Transverse colon (tissue), 4 donors: ENCODE measurements at places on chromosomes 7 and 10. TPM values are rescaled to one million over a fixed set of nuclear protein-coding genes. Genes with fewer than 3 reads are reported as not detected.
A peak's percentile ranks its signal among the peaks of the same experiment; 100 is the strongest.

The CACNA2D1 gene
- total RNA-seq: 28.1 TPM

The IL6 gene
- 0.82 TPM for total RNA-seq

- H3K4me3 ChIP-seq: no peak overlapping the region
- peaks cover 58% of the 10 kb centered on the region for H3K4me1 ChIP-seq
- H3K27me3 ChIP-seq: no peaks in the 10 kb centered on the region
- H3K27ac ChIP-seq: no peak overlapping the region
- no peaks in the 10 kb centered on the region for H3K36me3 ChIP-seq
Measured at GRCh38 chr7:39958038-39958437, 8.0 kb downstream of the CDK13 start.

DNA sequence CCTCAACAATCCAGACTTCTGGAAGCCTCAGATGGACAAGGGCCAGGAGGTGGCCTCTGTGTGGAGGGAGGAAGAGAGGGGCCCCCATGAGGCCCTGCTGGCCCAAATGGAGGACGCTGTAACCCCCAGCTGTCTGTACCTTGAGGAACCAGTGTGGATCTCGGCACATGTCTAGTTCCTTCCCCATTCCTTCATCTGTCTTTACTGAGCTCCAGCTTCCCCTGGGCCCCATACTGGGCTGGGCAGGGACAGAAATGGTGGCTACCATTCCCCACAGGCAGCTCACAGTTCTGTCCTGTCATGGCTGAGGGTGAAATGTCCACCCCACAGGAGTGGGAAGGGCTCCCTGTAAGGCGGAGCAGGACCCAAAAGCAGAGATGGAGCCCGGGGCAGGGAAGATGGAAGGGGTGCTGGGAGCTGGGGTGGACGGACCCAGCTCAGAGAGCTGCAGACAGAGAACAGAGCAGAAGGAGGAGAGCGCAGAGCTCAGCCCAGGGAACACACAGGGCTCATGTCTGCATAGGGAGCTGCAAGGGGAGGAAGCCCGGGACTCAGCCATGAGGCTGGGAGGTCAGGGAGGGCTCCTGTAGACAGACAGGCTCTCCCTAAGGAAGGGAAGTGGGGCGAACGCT is 22.8 kb downstream of the ANTXRL start:
- no peaks in the 10 kb centered on the region for H3K27me3 ChIP-seq
- peak; percentile 3 for DNase-seq
- no peak overlapping the region for H3K4me3 ChIP-seq
- no peaks in the 10 kb centered on the region for H3K36me3 ChIP-seq
- no peak overlapping the region for H3K27ac ChIP-seq
- H3K4me1 ChIP-seq: no peaks in the 10 kb centered on the region

DNA sequence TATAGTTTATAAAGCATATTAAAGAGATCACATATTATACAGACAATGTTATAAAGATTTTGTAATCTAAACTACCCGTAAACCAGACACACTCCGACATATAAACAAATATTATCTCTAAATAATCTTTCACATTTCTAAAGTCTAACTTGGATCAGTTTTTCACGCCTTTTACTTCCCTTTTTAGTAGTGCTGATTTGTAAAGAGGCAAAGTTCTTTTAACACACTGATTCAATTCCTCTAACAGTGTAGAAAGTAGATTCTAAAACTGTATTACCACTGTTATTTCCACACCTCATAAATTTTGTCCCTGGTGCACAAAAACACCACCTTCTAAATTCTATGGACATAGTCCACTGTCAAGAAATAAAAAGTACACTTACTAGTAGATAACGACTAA is 230.9 kb downstream of the DOCK4 start:
- H3K4me1 ChIP-seq: no peaks in the 10 kb centered on the region
- no peaks in the 10 kb centered on the region for H3K27me3 ChIP-seq
- DNase-seq: no peak
- H3K4me3 ChIP-seq: no peak overlapping the region

DNA sequence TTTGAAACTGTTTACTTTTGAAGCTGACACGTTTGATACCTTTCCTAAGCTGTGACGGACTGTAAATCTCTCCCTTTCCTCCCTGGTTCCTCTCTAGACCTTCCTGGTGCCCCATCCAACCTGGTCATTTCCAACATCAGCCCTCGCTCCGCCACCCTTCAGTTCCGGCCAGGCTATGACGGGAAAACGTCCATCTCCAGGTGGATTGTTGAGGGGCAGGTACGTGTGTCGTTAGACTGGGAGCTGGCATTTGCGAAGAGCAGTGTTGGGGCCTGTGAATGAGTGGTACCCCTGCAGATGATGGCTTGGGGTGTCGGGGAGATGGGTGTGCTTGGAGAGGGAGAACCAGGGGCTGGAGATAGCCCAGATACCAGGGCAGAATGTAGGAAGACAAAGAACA is 602.7 kb upstream of the FOXK1 start:
- no peak for DNase-seq
- no peak overlapping the region for H3K4me3 ChIP-seq
- no peak overlapping the region for H3K27ac ChIP-seq
- no peaks in the 10 kb centered on the region for H3K27me3 ChIP-seq

- no peak overlapping the region for H3K4me3 ChIP-seq
- H3K27ac ChIP-seq: no peak overlapping the region
- DNase-seq: no peak
- H3K27me3 ChIP-seq: no peaks in the 10 kb centered on the region
Measured at GRCh38 chr7:138665669-138666140, 35.5 kb downstream of the SVOPL start.

DNA sequence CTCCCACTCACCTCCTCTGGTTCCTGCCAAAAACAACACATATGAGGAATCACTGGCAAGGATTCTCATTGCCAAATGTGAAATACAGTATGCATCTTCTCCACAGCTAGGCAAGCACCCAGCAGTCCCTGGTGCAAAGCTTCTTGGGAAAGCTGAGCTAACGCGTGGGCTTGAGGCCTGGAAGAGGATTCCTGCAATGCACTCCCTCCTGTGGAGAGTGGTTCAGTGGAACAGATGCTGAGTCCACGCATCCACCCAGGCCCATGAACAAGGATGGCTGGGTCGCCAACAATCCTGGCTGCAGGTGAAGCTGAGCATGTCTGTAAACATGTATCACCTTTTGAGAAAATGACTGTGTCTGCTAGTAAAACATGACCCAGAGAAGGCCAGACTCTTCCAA is 113.2 kb upstream of the CHST15 start:
- DNase-seq: no peak
- H3K4me3 ChIP-seq: no peak overlapping the region
- H3K27me3 ChIP-seq: no peaks in the 10 kb centered on the region
- H3K4me1 ChIP-seq: no peaks in the 10 kb centered on the region
- H3K36me3 ChIP-seq: no peaks in the 10 kb centered on the region

DNA sequence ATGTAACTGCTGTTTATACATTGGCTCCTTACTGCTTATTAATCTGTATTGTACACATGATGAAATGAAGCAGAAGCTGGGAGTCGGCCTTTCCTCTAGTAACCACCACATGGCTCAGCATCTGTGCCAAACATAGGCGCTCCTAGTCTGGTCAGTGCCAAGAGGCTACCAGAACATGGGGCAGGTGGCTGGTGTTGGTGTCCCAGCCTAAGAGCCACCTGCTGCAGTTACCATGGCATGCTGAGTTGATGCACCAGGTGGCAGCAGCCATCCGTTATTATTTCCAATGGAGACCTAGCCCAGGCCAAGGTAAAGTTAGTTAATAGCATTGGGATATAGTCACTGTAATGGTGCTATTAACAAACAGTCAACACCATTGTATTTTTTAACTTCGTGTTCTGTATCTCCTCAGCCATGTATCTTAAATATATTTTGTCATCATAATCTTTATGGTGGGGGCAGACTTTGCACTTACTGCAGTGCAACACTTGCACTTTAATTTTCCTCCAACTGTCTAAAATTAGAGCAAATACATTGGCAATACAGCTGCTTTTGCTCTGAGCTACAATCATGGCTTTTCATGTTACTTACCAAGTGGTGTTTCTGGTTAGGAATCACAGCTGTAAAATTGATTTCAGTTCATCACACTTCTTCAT is 33.1 kb downstream of the HBP1 start:
- DNase-seq: peak; percentile 19
- H3K27ac ChIP-seq: no peak overlapping the region
- peaks cover 51% of the 10 kb centered on the region for H3K36me3 ChIP-seq
- no peaks in the 10 kb centered on the region for H3K4me1 ChIP-seq

- H3K27me3 ChIP-seq: no peaks in the 10 kb centered on the region
- no peak overlapping the region for H3K27ac ChIP-seq
- H3K4me3 ChIP-seq: no peak overlapping the region
- H3K4me1 ChIP-seq: no peaks in the 10 kb centered on the region
Measured at GRCh38 chr7:55439627-55440026, 74.5 kb downstream of the LANCL2 start.

GRCh38 chr10:49837051-49837478 is 74.9 kb upstream of the OGDHL start:
- H3K27me3 ChIP-seq: no peaks in the 10 kb centered on the region
- peaks cover 34% of the 10 kb centered on the region for H3K36me3 ChIP-seq
- H3K4me3 ChIP-seq: no peak overlapping the region
- H3K27ac ChIP-seq: no peak overlapping the region
- no peaks in the 10 kb centered on the region for H3K4me1 ChIP-seq

DNA sequence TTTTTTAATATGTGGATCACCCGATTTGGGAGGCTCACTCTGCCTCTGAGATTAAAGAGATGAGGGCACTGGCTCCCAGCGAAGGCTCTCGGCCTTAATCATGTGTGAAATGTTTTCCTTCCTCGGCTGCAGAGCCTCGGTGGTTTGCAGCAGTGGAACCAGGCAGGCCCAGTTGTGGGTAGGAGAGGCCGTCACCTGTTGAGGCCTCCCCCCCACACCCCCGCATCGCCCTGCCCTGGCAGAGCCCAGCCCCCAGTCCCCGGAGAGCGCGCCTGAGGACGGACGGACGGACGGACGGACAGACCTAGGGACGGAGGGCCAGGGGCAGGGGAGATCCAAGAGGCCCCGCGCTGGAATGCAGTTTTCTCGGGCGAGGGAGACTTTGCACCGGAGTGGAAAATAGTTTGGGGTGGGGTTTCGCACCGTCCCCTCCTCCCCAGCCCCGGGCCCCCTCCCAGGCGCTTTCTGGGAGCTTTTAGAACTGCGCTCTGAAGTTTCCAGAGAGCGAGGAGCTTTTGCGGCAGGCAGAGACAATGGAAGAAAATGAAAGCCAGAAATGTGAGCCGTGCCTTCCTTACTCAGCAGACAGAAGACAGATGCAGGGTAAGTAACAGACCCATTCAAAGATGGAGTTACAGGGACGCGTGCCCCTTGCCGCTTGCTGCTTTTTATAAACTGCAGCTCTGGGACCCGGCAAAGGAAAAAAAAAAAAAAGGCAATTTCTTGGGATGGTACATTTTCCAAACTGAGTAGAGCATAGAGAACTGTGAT is at the start of gene KIAA1217:
Gene KIAA1217 (plus strand): TSS at position 478 of the 771 bp plus-strand sequence. CDS start 56 bp downstream, at position 534.
- peak; percentile 51 for DNase-seq
- peaks cover 33% of the 10 kb centered on the region for H3K4me1 ChIP-seq
- H3K4me3 ChIP-seq: peak within 1 kb of the TSS; percentile 58
- no peaks in the 10 kb centered on the region for H3K27me3 ChIP-seq
- H3K36me3 ChIP-seq: no peaks in the 10 kb centered on the region

DNA sequence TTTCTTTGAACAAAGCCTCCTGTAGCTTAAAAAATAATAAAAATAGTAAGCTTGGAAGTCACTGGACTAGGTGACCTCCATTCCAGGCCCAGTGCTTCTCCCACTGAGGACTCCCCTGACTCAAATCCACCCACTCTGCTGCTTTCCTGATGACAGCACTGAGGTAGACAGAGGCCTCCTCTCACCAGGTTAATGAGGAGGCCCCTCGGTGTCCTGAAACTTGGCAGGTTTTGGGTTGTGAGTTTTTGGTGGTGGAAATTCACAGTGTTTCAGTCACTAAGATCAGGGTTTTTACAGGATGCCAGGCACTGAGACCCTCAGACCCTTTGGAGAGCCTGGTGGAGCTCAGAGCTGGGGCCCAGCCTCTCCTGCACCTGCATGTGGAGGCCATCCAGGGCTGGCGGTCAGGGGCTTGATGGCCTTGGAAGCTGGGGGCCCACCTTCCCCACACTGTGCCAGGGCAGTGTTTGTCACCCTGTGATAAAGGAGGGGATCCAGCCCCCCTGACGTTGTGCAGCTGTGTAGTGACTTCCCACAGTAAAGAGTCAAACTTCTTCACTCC is 19.1 kb downstream of the TSPAN14 start:
- no peak for DNase-seq
- H3K27me3 ChIP-seq: no peaks in the 10 kb centered on the region
- H3K36me3 ChIP-seq: no peaks in the 10 kb centered on the region
- no peak overlapping the region for H3K27ac ChIP-seq
- no peak overlapping the region for H3K4me3 ChIP-seq

DNA sequence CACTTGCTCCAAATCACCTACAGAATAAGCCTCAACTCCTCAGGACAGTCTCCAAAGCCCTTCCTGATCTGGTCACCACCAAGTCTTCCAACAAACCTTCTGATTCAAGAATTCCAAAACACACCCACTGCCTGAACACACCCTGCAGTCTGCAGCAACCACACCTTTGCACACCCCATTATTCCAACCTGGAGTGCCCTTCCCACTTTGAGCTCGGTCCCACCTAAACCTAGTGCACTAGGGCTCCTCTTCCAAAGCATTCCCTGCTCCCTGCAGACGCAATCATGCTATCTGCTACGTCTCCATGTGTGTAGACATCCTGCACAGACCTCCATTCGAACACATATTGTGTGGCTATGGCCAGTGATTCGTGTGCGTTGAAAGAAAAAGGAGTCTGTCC is 289.3 kb downstream of the GRID1 start:
- H3K4me1 ChIP-seq: no peaks in the 10 kb centered on the region
- H3K27ac ChIP-seq: no peak overlapping the region
- H3K4me3 ChIP-seq: no peak overlapping the region
- H3K36me3 ChIP-seq: no peaks in the 10 kb centered on the region
- H3K27me3 ChIP-seq: no peaks in the 10 kb centered on the region
- no peak for DNase-seq

- H3K27ac ChIP-seq: no peak overlapping the region
- H3K4me1 ChIP-seq: no peaks in the 10 kb centered on the region
- DNase-seq: no peak
- H3K4me3 ChIP-seq: no peak overlapping the region
- no peaks in the 10 kb centered on the region for H3K27me3 ChIP-seq
Measured at GRCh38 chr7:96547371-96547811, 162.3 kb downstream of the SEM1 start.

- DNase-seq: peak; percentile 72
- peaks cover 6% of the 10 kb centered on the region for H3K4me1 ChIP-seq
- peak overlapping the region; percentile 86 for H3K27ac ChIP-seq
- no peaks in the 10 kb centered on the region for H3K27me3 ChIP-seq
- H3K4me3 ChIP-seq: peak overlapping the region; percentile 74
- H3K36me3 ChIP-seq: no peaks in the 10 kb centered on the region
Measured at GRCh38 chr7:148941598-148942275, 57.6 kb upstream of the EZH2 start.

- H3K4me3 ChIP-seq: no peak overlapping the region
- no peak overlapping the region for H3K27ac ChIP-seq
- H3K4me1 ChIP-seq: peaks cover 3% of the 10 kb centered on the region
- no peaks in the 10 kb centered on the region for H3K36me3 ChIP-seq
- H3K27me3 ChIP-seq: no peaks in the 10 kb centered on the region
- DNase-seq: no peak
Measured at GRCh38 chr10:60353519-60354258, 36.0 kb downstream of the ANK3 start.
